Epithelial cell of proximal tubule (primary cell): ENCODE measurements at places on chromosomes 5 and 9.

DNA sequence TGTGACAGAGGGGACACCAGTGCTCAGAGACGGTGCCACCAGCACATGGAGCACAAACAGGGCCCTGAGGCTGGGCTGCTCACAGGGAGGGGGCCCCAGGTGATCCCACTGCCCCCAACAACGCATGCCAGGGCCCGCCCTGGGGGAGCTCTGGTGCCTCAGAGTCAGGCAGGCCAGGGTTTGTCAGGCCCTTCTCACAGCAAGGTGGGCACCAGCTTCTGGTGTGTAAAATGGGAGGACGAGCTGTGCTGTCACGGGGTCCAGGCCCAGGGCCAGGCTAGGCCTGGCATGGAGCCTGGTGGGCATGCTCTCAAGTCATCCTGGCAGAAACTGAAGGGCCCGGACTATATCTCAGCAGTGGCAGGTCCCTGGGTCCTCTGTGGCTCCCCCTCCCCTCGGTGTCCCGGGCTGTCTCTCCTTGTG, 34.5 kb downstream of the PRRT1B start:
- no peak for DNase-seq

GRCh38 chr9:6805532-6805931, 47.8 kb downstream of the KDM4C start:
- DNase-seq = peak; percentile 25

GRCh38 chr5:121025671-121026070, 561.6 kb downstream of the PRR16 start:
- DNase-seq = no peak

GRCh38 chr5:14495301-14495700, 86.3 kb upstream of the OTULINL start:
- no peak for DNase-seq

DNA sequence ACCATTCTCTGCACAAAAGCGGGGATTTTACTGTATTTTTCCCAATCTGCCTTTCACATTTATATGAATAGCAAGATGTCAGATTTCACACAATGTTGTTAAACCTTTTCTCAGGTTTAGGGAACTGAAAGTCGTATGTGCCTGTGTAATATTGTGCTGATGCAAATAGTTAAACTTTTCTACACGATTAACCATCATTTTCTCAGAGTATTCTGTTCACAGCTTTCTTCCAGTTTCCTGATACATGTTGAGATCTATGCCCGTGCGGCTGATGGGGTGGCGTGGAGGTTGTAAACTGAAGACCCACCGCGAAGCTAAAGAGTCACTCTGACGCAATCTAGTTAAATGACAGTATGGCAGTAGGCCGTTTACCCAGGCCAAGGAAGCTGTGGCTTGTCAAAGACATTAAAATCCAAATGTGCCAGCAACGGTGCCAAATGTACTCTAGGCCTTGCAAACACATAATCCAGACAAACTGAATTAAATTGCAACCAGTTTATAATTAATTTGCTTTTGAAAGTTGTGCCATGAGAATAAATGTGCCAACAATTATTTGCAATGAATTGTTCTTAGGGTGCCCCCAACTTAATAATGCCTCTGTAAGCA, 145.7 kb downstream of the EBF1 start:
- DNase-seq = no peak
